Kidney epithelial cell (primary cell): ENCODE measurements at places on chromosomes 5 and 9. TPM values are rescaled to one million over a fixed set of nuclear protein-coding genes. Genes with fewer than 3 reads are reported as not detected.

PDZD2 gene
- 5.5 and 6.7 TPM in 2 replicates for total RNA-seq

MAMDC2 gene
- 12.2 and 13.4 TPM in 2 replicates for total RNA-seq

ARID3C gene
- 0.48 and 1.0 TPM in 2 replicates for total RNA-seq

EFNA5 gene
- total RNA-seq = 12.6 and 24.6 TPM in 2 replicates

SLC36A3 gene
- total RNA-seq = not detected in 2 replicates

ZDHHC11B gene
- 0.25 and 0.55 TPM in 2 replicates for total RNA-seq

IGFBPL1 gene
- 2.5 and 10.0 TPM in 2 replicates for total RNA-seq

LCN1 gene
- total RNA-seq = not detected in 2 replicates

OR13C2 gene
- not detected in 2 replicates for total RNA-seq

CACFD1 gene
- total RNA-seq = 24.4 and 24.6 TPM in 2 replicates

GZMA gene
- total RNA-seq = not detected in 2 replicates
